ENCODE measurements at places on chromosomes 3 and 15.

- no peak for DNase-seq
Measured at GRCh38 chr3:106206146-106206545, 337.3 kb upstream of the CBLB start.

DNA sequence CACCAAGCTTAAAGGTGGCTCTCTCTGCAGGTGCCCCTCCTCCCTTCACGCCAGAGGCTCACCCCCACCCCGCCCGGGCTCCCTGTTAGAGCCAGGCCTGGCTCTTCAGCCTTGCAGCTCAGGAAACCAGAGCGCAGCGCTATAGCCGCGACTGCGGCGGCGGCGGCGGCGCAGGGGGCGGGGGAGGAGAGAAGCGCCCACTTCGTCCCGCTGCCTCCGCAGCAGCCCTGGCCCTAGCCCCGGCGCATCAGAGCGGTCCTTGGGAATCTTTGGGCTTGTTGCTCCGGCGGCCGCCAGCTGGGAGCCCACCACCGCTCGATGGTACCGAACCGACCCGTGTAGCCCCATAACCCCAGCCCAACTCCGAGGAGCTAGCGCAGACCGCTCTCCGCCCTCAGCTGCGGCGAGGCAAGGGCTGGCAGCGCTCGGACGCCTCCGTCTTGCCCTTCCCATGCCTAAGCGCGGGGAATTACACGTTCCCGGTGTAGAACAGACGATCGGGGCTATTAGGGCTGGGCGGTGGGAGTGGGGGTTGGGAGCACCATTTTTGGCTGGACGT, 1.2 kb downstream of the RASGRF1 start:
- no peak for DNase-seq

DNA sequence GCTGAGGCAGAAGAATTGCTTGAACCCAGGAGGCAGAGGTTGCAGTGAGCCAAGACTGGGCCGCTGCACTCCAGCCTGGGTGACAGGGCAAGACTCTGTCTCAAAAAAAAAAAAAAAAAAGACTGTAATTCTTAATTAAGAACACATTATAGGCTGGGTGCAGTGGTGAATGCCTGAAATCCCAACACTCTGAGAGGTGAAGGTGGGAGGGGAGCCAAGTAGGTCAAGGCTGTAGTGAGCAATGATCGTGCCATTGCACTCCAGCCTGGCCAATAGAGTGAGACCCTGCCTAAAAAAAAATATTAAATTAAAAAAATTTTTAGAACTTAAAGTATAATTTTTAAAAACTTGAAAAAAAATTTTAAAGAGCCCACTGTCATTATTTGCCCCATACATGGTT, 13.4 kb upstream of the ARPIN start:
- DNase-seq = no peak

DNA sequence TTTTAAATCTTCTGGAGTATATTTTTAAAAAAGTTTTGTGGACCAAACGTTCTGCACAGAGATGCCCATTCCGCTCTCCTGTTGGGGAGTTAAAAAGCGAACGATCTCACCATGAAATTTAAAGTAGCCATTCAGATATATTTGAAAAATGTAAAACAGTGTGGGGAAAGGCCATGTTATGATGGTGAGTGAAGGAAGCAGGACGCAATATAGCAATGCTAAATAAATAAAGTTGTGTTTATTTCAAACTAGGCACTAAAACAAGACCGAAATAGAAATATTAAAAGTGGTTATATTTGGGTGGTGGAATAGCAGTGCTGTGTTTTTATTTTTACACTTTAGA, 327 bp upstream of the CCDC13 start:
- no peak for DNase-seq

- DNase-seq = no peak
Measured at GRCh38 chr15:94855018-94855408, 623.7 kb downstream of the MCTP2 start.

DNA sequence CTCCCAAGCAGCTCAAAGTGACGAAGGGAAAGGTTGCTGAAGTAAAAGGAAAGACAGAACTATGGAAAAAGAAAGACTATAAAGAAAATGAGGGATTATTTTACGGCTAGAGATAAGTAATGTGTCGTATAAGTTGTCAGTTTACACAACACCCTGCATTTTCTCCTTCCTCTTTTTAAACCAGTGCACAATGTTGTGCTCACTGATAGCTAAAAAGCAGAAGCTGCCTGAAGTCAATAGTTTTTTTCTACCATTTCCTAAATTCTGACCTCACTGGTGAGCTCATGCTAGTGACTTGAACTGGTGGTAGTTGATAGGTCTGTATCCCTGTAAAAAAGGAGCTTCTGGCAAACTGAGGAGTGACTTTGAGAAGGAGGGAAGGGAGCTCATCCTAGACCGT, 368.6 kb upstream of the GBE1 start:
- no peak for DNase-seq

DNA sequence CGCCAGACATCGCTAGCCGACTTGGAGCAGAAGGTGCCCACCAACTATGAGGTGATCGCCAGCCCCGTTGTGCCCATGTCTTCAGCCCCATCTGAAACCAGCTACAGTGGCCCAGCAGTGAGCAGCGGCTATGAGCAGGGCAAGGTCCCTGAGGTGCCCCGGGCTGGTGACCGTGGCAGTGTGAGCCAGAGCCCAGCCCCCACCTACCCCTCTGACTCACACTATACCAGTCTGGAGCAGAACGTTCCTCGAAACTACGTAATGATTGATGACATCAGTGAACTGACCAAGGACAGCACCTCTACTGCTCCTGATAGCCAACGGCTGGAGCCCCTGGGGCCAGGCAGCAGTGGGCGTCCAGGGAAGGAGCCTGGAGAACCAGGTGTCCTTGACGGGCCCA, 12.9 kb upstream of the APEH start:
- no peak for DNase-seq

GRCh38 chr3:98886525-98886924, 15.0 kb downstream of the DCBLD2 start:
- no peak for DNase-seq

- DNase-seq = no peak
Measured at GRCh38 chr3:171900446-171900845, 57.3 kb downstream of the TMEM212 start.

- no peak for DNase-seq
Measured at GRCh38 chr3:68062926-68063325, 408.5 kb upstream of the SUCLG2 start.

DNA sequence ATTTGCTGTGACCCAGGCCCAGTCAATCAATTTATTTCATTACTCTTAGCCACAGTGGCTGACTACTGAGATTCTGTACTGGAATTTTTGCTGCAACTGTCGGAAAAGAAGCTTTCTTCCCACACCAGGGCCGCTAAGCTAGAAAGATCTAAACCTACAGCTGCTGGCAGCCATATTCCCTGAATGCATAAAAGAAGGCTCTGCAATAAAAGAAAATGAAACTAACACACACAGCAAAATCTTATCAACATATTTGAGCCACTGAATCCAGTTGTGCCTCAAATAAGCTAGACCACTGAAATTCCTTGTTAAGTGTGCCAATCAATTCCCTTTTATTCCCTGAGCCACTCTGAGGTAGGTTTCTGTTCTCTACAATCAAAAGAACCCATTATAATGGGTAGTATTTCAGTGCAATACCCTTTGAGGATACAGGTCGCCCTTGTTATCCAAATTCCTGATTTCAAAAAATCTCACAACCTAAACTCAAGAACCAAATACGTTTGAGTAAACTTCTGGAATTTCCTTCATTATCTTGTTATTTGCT, 60.3 kb downstream of the MYO9A start:
- no peak for DNase-seq

GRCh38 chr3:190361791-190362190, 26.2 kb upstream of the CLDN16 start:
- DNase-seq = no peak

GRCh38 chr3:104886220-104886995, 480.3 kb upstream of the ALCAM start:
- DNase-seq = no peak
